ENCODE measurements at places on chromosomes 11 and 22. TPM values are rescaled to one million over a fixed set of nuclear protein-coding genes. Genes with fewer than 3 reads are reported as not detected.

DNA sequence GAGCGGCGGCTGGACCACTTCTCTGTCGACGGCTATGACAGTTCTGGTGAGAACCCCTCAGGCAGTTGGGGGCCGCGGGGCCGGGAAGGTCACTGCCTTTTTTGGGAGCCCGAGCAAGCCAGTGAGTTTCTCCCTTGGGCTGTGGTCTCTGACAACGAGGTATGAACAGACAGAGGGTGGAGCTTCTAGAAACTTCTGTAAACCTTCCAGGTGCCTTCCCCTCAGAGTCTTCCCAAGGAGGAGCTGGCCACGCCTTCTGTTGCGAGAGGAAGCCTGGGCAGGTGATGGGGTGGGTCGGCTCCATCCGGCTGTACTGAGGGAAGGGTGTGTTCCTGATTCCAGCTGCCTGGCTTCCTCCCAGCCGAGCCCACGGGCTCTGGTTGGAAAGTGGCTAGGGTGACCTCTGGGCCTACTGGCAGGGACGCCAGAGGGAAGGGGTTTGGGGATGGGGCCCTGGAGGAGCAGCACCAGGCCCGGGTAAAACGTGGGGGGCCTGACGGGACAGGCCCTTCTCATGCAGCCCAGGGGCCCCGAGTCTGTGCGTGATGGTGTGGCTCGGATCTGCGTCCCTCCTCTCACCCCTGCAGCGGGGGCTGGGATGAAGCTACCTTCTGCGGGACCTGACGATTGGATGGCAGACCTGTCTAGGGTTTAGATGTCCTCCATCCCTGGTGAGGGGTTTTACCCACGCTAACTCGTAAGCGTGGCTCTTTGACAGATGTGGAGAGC lies 110.8 kb downstream of the KCNQ1OT1 start:
- no peak for DNase-seq
- H3K36me3 ChIP-seq, result no peaks in the 10 kb centered on the region
- H3K27me3 ChIP-seq, result no peaks in the 10 kb centered on the region
- no peaks in the 10 kb centered on the region for H3K4me1 ChIP-seq
- no peak overlapping the region for H3K27ac ChIP-seq

- H3K4me1 ChIP-seq, result no peaks in the 10 kb centered on the region
- H3K27me3 ChIP-seq, result no peaks in the 10 kb centered on the region
- peak overlapping the region; percentile 96 for H3K4me3 ChIP-seq
- H3K36me3 ChIP-seq, result no peaks in the 10 kb centered on the region
- peak; percentile 74 for DNase-seq
These were observed 4.5 kb downstream of the NEAT1 start for GRCh38 chr11:65426839-65427690.

GRCh38 chr11:117691516-117691915 lies 105.5 kb downstream of the DSCAML1 start:
- no peaks in the 10 kb centered on the region for H3K36me3 ChIP-seq
- H3K4me3 ChIP-seq, result no peak overlapping the region
- no peak for DNase-seq
- no peak overlapping the region for H3K27ac ChIP-seq
- H3K4me1 ChIP-seq, result no peaks in the 10 kb centered on the region

DNA sequence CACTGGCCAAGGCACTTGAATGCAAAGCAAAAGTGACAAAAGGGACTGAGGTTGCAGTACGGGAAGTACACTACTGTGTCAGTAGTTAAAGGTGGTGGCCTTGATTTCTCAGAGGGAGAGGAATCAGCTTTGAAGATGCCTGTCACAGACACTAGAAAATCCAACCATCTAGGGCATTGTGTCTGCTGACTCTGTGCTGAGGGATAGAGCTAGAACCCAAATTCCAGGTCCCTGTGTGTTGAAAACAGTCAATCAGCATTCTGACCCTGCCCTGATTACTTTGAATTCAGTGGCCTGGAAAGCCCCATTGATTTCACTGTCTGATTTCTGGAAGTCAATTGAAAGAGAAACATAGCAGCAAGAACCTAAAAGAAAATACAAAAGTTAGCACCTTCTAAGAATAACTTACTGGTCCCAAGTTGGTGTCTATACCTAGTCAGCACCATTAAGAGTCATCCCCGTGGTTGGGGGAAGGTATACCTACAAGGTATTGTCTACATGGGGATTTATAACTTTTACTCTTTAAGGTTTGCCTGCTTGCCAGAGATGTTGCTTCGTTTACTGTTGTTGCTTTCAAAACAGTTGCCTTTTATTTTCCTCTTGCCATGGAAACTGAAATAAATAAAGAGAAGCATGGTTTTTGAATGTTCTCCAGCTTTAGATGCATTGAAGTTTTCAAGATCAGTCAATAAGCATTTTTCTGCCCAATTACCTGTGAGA lies 97.3 kb downstream of the PDHX start:
- H3K36me3 ChIP-seq, result no peaks in the 10 kb centered on the region
- no peak for DNase-seq
- H3K4me1 ChIP-seq, result no peaks in the 10 kb centered on the region
- no peaks in the 10 kb centered on the region for H3K27me3 ChIP-seq
- no peak overlapping the region for H3K27ac ChIP-seq

DNA sequence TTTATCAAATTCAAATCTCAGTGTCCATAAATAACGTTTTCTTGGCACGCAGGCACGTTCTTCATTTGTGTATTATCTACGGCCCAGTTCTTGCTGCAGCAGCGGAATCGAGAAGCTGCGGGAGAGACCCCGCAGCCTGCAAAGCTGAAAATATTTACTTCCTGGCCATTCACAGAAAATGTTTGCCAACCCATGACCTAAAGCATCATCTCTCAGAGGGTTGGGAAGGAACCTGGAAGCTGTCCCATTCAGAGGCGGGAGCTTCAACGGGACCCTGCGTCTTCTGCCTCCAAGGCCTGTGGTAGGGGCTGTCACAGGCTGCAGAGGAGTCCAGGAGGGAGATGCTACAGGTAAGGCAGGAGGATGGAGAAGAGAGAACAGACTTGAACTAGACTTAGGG lies 319.2 kb downstream of the MN1 start:
- no peaks in the 10 kb centered on the region for H3K36me3 ChIP-seq
- no peak for DNase-seq
- no peak overlapping the region for H3K4me3 ChIP-seq
- no peak overlapping the region for H3K27ac ChIP-seq
- no peaks in the 10 kb centered on the region for H3K27me3 ChIP-seq
- H3K4me1 ChIP-seq, result no peaks in the 10 kb centered on the region

DNA sequence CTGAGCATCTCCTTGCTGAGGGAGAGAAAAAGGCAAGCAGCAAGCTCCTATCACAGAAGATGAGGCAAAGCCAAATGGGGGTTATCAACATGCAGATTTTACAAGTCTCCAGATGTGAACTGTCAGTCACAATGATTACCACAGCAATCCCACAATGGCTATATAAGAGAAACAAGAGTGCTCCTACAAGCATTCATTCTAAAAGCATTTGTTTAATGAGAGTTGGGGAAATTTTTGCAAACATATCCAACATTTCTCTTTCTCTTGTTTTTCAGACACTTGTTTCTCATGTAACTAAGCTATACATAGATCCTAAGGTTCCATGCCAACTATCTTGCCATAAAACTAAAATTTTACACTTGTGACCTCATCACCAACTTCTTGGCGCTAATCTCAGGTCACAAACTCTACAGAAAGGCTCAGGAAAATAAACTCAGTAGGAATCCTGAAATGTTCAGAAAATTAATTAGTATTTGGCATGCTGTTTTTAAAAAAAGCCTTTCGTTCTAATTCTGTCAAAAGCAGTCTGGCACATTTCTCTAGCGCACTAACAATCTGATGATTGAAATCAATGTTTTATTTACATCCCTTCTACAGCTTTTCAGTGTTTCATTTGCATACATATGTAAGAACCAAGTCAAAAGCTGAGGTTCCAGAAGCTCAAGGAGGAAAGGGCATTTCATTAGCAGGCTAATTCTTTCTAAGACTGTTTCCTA lies 199.5 kb downstream of the TTC28 start:
- no peaks in the 10 kb centered on the region for H3K4me1 ChIP-seq
- H3K27ac ChIP-seq, result no peak overlapping the region
- no peaks in the 10 kb centered on the region for H3K27me3 ChIP-seq
- H3K36me3 ChIP-seq, result no peaks in the 10 kb centered on the region

DNA sequence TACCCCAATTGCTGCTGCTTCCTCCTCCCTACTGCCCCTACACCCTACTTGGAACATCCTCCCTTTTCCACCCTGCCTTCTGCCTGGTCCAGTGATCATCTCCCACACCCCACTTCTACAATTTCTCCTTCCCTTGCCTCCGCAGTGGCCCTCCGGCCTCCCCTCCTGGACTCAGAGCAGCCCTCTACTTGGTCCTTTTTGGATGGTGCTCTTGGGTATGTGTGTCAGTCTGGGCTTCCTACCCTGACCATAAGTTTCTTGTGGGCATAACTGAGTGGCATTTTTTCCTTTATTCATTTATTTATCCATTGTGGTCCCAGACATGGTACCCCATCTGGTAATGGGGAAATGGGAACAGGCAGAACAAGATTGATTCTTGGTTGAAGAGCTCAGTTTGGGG lies 111.4 kb upstream of the NAV2 start:
- no peaks in the 10 kb centered on the region for H3K27me3 ChIP-seq
- H3K4me1 ChIP-seq, result peaks cover 4% of the 10 kb centered on the region
- DNase-seq, result no peak

DNA sequence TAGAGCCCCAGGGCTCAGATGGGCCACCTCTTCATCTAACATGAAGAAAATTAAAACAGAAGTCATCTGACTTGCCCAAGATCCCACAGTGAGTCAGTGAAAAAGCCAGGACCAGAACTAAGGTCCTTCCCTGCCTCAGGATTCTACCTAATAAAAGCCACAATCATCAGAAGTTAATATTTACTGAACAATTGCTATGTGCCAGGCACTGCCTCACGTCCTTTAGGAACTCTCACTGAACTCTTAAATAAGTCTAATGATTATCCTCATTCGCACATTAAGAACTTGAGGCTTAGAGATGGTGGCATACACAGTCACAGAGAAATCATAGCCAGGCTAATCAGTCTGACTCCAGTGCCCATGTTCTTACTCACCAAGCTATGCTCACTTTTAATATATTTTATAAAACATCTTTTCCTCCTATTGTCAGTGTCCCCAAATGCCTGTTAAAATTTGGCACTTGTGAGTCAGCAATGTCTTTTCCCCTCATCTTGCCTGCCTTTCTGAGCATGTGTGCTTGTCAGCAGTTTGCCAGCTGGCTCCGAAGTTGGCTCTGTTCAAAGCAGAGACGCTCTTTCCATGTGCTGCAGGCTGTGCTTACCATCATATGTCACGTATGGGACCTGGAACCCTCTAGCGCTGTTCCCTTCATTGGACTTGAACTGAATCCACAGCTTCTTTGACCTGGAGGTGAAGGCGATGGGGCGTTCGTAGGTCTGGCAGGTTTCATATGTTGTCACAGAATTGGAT lies 21.5 kb upstream of the NRIP3 start:
- no peak overlapping the region for H3K4me3 ChIP-seq
- no peak overlapping the region for H3K27ac ChIP-seq
- no peaks in the 10 kb centered on the region for H3K36me3 ChIP-seq
- no peaks in the 10 kb centered on the region for H3K27me3 ChIP-seq

DNA sequence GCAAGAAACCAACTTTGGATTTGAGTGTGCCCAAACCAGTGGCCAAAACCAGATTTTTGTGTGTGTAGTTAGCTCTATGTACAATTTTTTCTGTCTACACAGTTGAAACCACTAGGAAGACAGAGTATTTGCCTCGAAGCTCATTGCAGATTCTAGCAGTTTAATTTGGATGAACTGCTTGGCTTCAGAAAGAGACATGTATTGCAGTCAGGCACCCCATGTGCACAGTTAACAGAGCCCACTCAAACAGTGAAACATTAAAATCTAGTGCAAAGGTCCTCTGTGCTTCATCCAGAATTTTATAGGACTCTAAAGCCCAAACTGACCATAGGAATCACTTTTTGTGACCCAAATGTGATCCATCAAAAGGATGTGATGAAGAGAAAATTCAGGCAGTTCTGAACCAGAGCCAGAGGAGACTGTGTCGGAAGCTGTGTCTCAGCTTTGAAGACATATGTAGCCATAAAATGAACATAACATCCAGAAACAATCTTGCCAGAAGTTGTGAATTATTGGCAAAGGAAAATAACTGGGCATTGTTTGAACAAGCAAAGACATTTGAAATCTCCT lies 82.7 kb downstream of the PANX1 start:
- no peaks in the 10 kb centered on the region for H3K27me3 ChIP-seq
- no peak overlapping the region for H3K27ac ChIP-seq
- no peaks in the 10 kb centered on the region for H3K36me3 ChIP-seq

DNA sequence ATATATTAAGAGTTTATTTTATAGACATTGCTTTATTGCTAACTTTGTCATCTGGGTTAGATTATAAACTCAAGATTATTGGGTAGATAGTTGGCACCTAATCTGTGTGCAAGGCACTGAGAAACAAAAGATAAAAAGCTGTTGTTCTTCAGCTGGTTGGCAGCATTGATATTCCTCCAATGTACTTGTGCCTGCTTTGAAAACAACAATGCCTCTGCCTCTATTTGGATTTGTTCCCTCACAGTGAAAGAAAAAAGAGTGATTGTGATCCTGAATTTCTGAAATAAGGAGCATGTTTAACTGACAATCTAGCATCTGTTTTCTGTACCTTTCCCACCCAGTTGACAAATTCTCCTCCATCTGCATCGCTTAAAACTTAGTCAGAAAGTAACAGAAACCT lies 98.3 kb downstream of the TYR start:
- H3K36me3 ChIP-seq, result no peaks in the 10 kb centered on the region
- no peaks in the 10 kb centered on the region for H3K4me1 ChIP-seq
- no peak for DNase-seq

GRCh38 chr11:132977241-132977640 lies 555.1 kb downstream of the OPCML start:
- H3K36me3 ChIP-seq, result no peaks in the 10 kb centered on the region
- H3K27ac ChIP-seq, result no peak overlapping the region
- H3K4me1 ChIP-seq, result no peaks in the 10 kb centered on the region
- H3K4me3 ChIP-seq, result no peak overlapping the region

- H3K36me3 ChIP-seq, result no peaks in the 10 kb centered on the region
- no peaks in the 10 kb centered on the region for H3K27me3 ChIP-seq
- H3K27ac ChIP-seq, result no peak overlapping the region
- H3K4me1 ChIP-seq, result no peaks in the 10 kb centered on the region
These were observed 616 bp downstream of the OR10S1 start for GRCh38 chr11:123976770-123977560.

DNA sequence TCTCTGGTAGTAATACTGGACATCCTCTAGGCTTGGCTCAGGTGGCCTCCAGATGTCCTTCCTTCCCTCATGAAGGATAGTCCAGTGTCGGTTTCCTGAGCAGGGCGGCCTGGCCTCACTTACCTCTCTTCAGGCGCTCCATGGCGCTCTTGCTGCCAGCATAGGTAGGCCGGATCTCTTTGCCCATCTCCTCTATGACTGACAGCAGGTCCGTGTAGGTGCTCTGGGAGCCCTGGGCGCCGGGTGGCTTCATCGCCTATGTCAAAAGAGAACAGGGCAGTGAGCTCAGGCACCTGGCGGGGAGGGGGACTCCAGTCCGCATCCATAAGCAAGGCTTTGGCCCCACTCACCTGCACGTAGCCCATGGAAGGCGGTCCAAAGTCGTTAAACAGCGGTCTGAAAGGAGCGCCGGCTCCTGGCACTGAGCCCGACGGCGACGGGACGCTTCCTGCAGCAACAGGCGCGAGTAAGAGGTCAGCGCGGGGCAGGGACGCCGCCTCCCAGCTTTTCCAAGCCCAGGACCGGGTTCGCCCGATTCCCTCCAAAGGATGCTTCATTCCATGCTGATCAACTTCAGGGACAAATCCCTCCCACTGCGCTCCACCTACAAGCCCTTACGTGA lies 609 bp downstream of the CDK2AP2 start:
- peaks cover 17% of the 10 kb centered on the region for H3K4me1 ChIP-seq
- no peaks in the 10 kb centered on the region for H3K36me3 ChIP-seq
- H3K27ac ChIP-seq, result peak overlapping the region; percentile 98
- peak; percentile 69 for DNase-seq
- peak overlapping the region; percentile 82 for H3K4me3 ChIP-seq
- no peaks in the 10 kb centered on the region for H3K27me3 ChIP-seq

The HSD17B12 gene
- total RNA-seq, result 47.2 TPM

The CTSC gene
- total RNA-seq, result 64.1 TPM

The KRTAP5-1 gene
- total RNA-seq, result not detected

The DMC1 gene
- total RNA-seq, result 2.9 TPM

The CPT1B gene
- 40.0 TPM for total RNA-seq

The TRPC6 gene
- total RNA-seq, result 4.3 TPM

The NTM gene
- 9.0 TPM for total RNA-seq

The ASPHD2 gene
- 0.64 TPM for total RNA-seq
